ENCODE measurements at places on chromosomes 7 and 10. TPM values are rescaled to one million over a fixed set of nuclear protein-coding genes. Genes with fewer than 3 reads are reported as not detected.

DNA sequence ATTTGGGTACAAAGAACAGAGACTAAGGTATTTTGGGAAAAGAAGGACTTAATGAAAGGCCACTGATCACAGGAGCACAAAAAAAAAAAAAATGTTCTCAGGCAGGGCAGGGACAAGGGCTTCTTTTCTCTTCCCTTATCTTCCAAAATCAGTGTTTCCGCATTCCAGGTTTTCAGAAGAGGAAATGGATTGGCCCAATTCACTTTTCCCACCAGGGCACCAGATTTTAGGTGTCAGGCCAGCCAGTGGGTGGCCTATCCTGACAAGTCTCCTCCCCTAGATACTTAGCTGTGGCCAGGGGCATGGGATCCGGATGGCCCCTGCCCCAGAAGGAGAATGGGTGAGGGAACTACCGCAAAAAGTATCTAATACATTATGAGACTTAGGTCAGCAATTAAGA lies 88.9 kb upstream of the WAC start:
- H3K4me1 ChIP-seq, result no peaks in the 10 kb centered on the region
- H3K27ac ChIP-seq, result no peak overlapping the region

The PVRIG gene
- 17.1 TPM for total RNA-seq

The SFRP5 gene
- total RNA-seq, result not detected

The SEMA3E gene
- total RNA-seq, result not detected

The CHST15 gene
- total RNA-seq, result 12.1 TPM

- no peaks in the 10 kb centered on the region for H3K27me3 ChIP-seq
- H3K36me3 ChIP-seq, result peaks cover 51% of the 10 kb centered on the region
- H3K27ac ChIP-seq, result no peak overlapping the region
These were observed 8.7 kb downstream of the TAF3 start for GRCh38 chr10:7826971-7827370.

DNA sequence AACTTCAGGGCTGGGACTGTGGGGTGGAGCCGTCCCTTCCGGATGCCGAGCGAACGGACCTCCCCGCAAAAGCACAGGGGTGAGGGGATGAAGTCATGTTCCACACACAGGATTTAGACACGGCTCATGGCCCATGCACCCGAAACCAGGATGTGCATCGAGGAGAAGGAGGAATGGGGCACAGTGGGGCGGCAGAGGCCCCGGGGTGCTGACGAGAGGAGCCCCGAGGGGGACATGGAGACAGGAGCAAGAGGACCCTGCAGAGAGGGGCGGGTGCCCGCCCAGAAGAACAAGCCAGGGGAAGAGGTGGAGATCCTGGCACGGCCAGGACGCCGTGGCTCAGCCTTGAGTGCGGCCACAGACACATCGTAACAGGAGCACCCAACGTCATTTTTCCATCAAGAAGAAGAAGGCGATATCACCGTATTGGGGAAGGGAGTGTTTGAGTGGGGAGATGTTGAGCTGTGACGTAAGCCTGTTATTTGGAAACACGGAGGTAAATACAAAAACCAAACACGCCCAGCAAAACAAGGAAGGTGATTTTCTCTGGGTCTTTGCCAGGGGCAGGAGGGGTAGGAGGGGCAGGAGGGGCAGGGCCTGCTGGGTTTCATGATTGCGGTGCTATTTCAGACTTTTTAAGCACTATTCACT lies 25.3 kb upstream of the FOXL3 start:
- no peak for DNase-seq
- H3K27me3 ChIP-seq, result no peaks in the 10 kb centered on the region
- peaks cover 4% of the 10 kb centered on the region for H3K4me1 ChIP-seq
- no peak overlapping the region for H3K4me3 ChIP-seq
- no peak overlapping the region for H3K27ac ChIP-seq

DNA sequence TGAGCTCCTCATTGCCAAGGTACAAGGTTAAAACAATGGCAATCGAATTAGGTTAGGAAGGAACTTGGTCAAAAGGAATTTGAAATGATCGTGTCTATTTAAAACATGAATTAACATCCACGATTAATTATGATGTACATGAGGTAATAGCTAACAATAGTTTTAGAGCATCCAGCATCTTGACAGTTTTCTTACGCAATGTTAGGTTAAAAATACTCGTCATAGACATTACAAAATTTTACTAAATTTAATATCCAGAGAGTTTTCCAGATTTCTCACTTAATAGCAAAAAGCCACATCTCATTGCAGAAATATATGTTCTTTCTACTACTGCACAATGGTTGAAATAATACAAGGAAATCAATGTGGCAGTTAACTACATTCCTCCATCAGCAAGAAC lies 22.6 kb downstream of the CUBN start:
- no peaks in the 10 kb centered on the region for H3K27me3 ChIP-seq
- H3K36me3 ChIP-seq, result peaks cover 13% of the 10 kb centered on the region
- no peak for DNase-seq
- no peak overlapping the region for H3K4me3 ChIP-seq
- H3K27ac ChIP-seq, result no peak overlapping the region
- no peaks in the 10 kb centered on the region for H3K4me1 ChIP-seq

- H3K36me3 ChIP-seq, result no peaks in the 10 kb centered on the region
- no peaks in the 10 kb centered on the region for H3K4me1 ChIP-seq
- H3K4me3 ChIP-seq, result no peak overlapping the region
- no peak overlapping the region for H3K27ac ChIP-seq
- DNase-seq, result no peak
These were observed 254.6 kb downstream of the TFEC start for GRCh38 chr7:115775981-115776380.

The BAZ1B gene
- 59.1 TPM for total RNA-seq

- no peak overlapping the region for H3K27ac ChIP-seq
- H3K36me3 ChIP-seq, result peaks cover 5% of the 10 kb centered on the region
- peaks cover 23% of the 10 kb centered on the region for H3K4me1 ChIP-seq
- H3K4me3 ChIP-seq, result peak overlapping the region; percentile 83
- DNase-seq, result no peak
- H3K27me3 ChIP-seq, result no peaks in the 10 kb centered on the region
These were observed 3.5 kb upstream of the ZNF282 start for GRCh38 chr7:149191851-149192250.
